ENCODE measurements at places on chromosomes 16 and 17.

GRCh38 chr16:48054881-48055601, 100.8 kb downstream of the ABCC12 start:
- no peak for DNase-seq

DNA sequence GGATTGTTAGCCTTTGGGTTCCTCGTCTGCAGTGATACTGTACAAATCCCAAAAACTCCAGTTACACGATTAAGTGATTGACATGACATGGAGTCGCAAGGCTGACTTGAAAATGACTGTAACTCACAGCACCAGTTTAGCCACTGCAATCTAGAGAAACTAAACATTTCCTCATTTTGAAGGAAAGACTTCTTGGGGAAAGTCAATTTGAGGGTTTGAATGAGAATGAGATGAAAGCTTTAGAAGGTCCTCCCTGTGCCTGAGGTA, 4.8 kb downstream of the BANP start:
- DNase-seq = no peak

GRCh38 chr17:2237950-2238349, 65.6 kb downstream of the SMG6 start:
- no peak for DNase-seq

- DNase-seq = no peak
These were observed 24.2 kb downstream of the ORC6 start for GRCh38 chr16:46713634-46714033.

- no peak for DNase-seq
These were observed 2.5 kb upstream of the CDH3 start for GRCh38 chr16:68642436-68643101.

- no peak for DNase-seq
These were observed 140.6 kb downstream of the PARN start for GRCh38 chr16:14489460-14489859.

- no peak for DNase-seq
These were observed 184.6 kb upstream of the C17orf78 start for GRCh38 chr17:37191219-37191618.

DNA sequence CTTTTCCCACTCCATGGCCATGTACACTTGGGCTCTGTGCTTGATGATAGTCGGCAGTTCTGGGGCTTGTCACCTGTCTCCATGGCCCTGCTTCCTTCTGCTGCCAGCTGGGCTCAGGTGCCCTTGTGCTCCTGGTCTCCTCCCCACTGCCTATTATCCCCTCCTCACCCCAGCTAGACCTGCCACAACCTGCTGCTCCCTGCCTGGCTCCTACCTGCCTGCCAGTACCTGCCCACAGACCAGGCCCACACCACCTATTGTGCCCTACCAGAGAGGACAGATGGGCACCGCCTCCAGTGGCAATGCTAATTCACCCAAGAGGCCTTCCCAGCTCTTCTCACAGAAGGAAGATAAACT, 538 bp upstream of the RAPGEFL1 start:
- no peak for DNase-seq

- no peak for DNase-seq
These were observed 436 bp upstream of the BRIP1 start for GRCh38 chr17:61863801-61864126.

DNA sequence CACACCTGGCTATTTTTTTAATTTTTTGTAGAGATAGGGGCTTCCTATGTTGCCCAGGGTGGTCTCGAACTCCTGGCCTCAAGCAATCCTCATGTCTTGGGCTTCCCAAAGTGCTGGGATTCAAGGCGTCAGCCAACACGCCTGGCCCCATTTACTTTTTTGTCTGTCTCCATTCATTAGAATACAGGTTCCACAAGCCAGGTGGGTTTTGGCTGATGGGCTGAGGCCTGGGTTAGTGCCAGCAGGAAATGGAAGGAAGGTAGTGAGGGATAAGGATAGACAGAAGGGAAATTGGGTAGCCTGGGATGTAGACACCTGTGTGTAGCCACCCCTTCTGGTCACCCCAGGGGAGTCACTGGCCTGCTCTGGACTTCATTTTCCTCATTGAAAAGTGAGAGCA, 4.4 kb upstream of the IL27 start:
- DNase-seq = no peak

Measured in osteocyte (in vitro differentiated cells).